HFFc6 (cell line): ENCODE measurements at places on chromosomes 13 and 19.
A peak's percentile ranks its signal among the peaks of the same experiment; 100 is the strongest.

- H3K27ac ChIP-seq, result no peak overlapping the region
- no peaks in the 10 kb centered on the region for H3K27me3 ChIP-seq
- H3K4me3 ChIP-seq, result no peak overlapping the region
- no peak for DNase-seq
Observed at GRCh38 chr19:58166708-58167280, 16.1 kb upstream of the ZNF274 start.

GRCh38 chr19:16067205-16067938 lies 8.9 kb upstream of the TPM4 start:
- peak; percentile 60 for DNase-seq
- peak overlapping the region; percentile 85; the same call in 1 of the 2 replicates for H3K27ac ChIP-seq
- H3K36me3 ChIP-seq, result no peaks in the 10 kb centered on the region
- no peaks in the 10 kb centered on the region for H3K27me3 ChIP-seq
- H3K4me1 ChIP-seq, result peaks cover 23% of the 10 kb centered on the region

GRCh38 chr19:29084266-29084665 lies 128.7 kb downstream of the UQCRFS1 start:
- peaks cover 21% of the 10 kb centered on the region for H3K27me3 ChIP-seq
- H3K4me3 ChIP-seq, result no peak overlapping the region
- no peaks in the 10 kb centered on the region for H3K36me3 ChIP-seq
- no peak overlapping the region for H3K27ac ChIP-seq

DNA sequence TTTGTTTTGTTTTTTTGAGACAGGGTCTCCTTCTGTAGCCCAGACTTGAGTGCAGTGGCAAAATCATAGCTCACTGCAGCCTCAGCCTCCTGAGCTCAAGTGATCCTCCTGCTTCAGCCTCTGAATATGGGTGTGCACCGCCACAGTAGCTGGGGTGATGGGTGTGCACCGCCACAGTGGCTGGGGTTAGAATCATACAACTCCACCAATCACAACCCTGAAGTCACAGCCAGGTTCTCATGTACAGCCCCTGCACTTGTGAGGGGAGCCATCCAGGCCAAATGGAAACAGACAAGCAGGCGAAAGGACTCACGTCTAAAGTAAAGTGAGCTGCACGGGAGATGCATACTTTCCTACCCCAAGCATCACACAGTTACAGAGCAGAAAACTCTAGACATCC lies 63.1 kb upstream of the RANBP3 start:
- H3K4me1 ChIP-seq, result peaks cover 7% of the 10 kb centered on the region
- no peak overlapping the region for H3K27ac ChIP-seq
- H3K27me3 ChIP-seq, result peaks cover 2% of the 10 kb centered on the region
- DNase-seq, result no peak

- DNase-seq, result no peak
- H3K4me1 ChIP-seq, result no peaks in the 10 kb centered on the region
- H3K4me3 ChIP-seq, result no peak overlapping the region
Observed at GRCh38 chr13:43432958-43433357, 353.8 kb downstream of the ENOX1 start.

- H3K27ac ChIP-seq, result no peak overlapping the region
- peak overlapping the region; percentile 47; the same call in 1 of the 2 replicates for H3K4me3 ChIP-seq
- H3K4me1 ChIP-seq, result peaks cover 10% of the 10 kb centered on the region
- peaks cover 6% of the 10 kb centered on the region for H3K27me3 ChIP-seq
- no peak for DNase-seq
Observed at GRCh38 chr19:55525289-55526101, 11.4 kb downstream of the SBK2 start.

DNA sequence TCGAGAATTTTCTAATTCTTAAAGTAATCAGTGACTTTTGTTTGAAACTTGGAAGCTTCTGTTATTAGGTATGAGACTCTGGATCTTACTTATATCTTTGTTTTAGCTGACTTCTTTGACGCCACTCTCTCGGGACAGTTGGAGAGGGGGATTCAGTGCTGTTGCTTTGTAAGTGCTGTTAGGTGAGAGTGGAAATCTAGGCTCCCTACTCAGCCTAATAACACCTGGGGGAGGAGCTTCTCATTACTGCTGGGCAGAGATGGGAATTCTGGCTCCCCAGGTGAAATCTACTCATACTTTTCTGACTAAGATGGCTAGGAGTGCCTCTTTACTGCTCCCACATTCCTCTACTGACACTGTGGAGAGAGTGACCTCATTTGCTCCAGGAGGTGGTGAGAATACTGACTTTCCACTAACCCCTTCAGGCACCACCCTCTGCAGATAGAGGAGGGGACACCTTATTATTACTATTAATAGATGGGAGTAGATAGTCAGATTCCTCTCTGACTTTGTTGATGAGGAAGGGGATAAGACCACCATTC lies 324.9 kb upstream of the SPRY2 start:
- H3K27ac ChIP-seq, result no peak overlapping the region
- DNase-seq, result no peak
- no peaks in the 10 kb centered on the region for H3K4me1 ChIP-seq
- no peak overlapping the region for H3K4me3 ChIP-seq

- H3K4me1 ChIP-seq, result no peaks in the 10 kb centered on the region
- no peak overlapping the region for H3K4me3 ChIP-seq
- H3K36me3 ChIP-seq, result peaks cover 34% of the 10 kb centered on the region
- no peaks in the 10 kb centered on the region for H3K27me3 ChIP-seq
Observed at GRCh38 chr19:43908659-43909058, 26.4 kb downstream of the ZNF45 start.

DNA sequence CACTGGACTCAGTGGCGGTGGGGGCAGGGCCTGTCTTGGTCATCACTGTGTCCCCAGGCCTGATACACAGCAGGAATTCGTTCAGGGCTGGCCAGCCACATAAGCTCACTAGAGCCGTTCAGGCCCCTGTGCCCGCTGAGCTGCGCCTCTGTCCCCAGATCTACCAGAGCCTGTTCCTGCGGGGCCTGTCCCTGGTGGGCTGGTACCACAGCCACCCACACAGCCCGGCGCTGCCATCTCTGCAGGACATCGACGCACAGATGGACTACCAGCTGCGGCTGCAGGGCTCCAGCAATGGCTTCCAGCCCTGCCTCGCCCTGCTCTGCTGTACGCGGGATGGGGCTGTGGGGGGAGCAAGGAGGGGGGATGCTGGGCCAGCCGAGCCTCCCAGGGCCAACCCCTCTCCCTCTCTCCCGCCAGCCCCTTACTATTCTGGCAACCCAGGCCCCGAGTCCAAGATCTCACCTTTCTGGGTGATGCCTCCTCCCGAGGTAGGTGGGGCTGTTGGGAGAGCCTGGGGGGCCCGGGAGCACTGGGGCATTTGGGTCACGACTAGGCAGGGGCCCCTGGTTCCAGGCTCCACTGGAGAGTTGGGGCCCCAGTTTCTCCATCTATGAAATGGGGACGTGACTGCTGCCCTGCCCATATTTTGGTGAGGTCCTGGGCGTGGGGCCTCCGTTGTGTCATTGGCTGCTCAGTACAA lies 13.9 kb downstream of the MPND start:
- H3K27me3 ChIP-seq, result peaks cover 7% of the 10 kb centered on the region
- H3K36me3 ChIP-seq, result no peaks in the 10 kb centered on the region
- H3K4me1 ChIP-seq, result no peaks in the 10 kb centered on the region
- DNase-seq, result no peak
- H3K4me3 ChIP-seq, result no peak overlapping the region

- no peaks in the 10 kb centered on the region; the same call in 1 of the 2 replicates for H3K27me3 ChIP-seq
- no peak for DNase-seq
- peaks cover 25% of the 10 kb centered on the region for H3K4me1 ChIP-seq
Observed at GRCh38 chr13:27176470-27177410, 5.1 kb upstream of the USP12 start.

DNA sequence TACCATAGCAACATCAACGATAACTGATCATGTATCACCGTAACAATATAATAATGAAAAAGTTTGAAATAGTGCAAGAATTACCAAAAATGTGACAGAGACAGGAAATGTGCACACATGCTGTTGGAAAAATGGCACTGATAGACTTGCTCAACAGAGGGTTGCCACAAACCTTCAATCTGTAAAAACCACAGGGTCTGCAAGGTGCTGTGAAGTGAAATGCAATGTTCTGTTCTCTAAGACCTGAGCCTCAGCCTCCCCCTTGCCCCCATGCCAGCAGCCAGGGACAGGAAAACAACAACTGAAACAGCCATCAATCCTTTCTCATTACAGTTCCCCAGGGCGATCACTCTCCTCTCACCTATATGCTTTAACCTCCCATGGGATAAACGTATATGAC lies 88.4 kb downstream of the USP12 start:
- peaks cover 18% of the 10 kb centered on the region for H3K36me3 ChIP-seq
- no peak for DNase-seq
- peaks cover 3% of the 10 kb centered on the region for H3K27me3 ChIP-seq
- H3K4me3 ChIP-seq, result no peak overlapping the region
- H3K27ac ChIP-seq, result no peak overlapping the region

- H3K4me3 ChIP-seq, result no peak overlapping the region
- peaks cover 30% of the 10 kb centered on the region for H3K4me1 ChIP-seq
- 0 out of 2 replicates have a peak, but pooled peaks cover 5% of the 10 kb centered on the region for H3K36me3 ChIP-seq
- H3K27ac ChIP-seq, result no peak overlapping the region
Observed at GRCh38 chr13:79511611-79512010, 30.7 kb downstream of the NDFIP2 start.
